ENCODE measurements at places on chromosomes 2 and 18. TPM values are rescaled to one million over a fixed set of nuclear protein-coding genes. Genes with fewer than 3 reads are reported as not detected.
A peak's percentile ranks its signal among the peaks of the same experiment; 100 is the strongest.

GRCh38 chr18:34929336-34929780, 111.9 kb upstream of the MAPRE2 start:
- DNase-seq = peak; percentile 84

GRCh38 chr18:62710417-62710816, 4.9 kb upstream of the PHLPP1 start:
- DNase-seq = peak; percentile 67

DNA sequence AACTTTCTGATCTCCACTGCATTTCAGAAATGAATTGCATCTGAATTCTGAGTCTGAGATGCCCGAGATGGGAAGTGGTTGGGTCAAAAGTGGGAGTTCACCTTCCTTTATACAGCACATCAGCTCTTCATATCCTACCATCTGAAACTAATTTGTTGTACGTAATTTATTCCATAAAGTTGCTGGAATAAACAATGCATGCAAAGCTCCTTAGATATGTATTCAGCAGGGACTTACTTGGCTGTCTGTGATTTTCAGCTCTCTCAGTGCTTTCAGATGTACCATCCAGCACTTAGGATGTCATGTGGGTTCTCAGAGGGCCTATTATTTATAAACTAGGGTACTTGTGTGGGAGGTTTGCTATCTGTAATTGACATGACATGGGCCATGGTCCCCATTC, 46.9 kb upstream of the EFEMP1 start:
- DNase-seq = no peak

Gene TRPM8
- 0.90 TPM for total RNA-seq

DNA sequence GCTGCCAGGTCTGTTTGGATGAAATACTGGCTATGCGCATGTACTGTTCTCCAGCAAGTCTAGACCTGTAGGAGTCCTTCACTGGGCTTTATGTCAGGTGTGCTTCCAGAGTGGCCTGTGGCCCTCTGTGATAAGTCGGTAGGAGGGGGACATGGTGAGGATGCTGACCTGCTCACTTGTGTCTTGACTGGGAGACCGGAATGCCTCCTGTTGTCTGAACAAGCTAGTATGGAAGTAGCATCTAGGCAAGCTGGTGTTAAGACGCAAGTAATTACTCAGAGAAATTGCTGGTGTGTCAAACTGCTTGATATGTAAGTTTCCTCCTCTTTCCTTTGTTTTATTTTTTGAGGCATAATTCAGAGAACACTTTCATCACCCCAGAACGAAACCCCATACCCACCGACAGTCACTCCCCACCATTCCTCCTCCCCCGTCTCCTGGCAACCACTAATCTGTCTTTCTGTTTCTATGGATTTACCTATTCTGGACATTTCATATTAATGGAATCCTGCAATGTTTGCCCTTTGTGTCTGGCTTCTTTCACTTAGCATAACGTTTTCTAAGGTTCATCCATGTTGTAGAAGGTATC, 76.4 kb downstream of the TMEM247 start:
- DNase-seq = no peak

- DNase-seq = no peak
Measured at GRCh38 chr2:64296695-64297346, 152.6 kb upstream of the PELI1 start.

Gene GAL3ST2
- total RNA-seq = not detected

DNA sequence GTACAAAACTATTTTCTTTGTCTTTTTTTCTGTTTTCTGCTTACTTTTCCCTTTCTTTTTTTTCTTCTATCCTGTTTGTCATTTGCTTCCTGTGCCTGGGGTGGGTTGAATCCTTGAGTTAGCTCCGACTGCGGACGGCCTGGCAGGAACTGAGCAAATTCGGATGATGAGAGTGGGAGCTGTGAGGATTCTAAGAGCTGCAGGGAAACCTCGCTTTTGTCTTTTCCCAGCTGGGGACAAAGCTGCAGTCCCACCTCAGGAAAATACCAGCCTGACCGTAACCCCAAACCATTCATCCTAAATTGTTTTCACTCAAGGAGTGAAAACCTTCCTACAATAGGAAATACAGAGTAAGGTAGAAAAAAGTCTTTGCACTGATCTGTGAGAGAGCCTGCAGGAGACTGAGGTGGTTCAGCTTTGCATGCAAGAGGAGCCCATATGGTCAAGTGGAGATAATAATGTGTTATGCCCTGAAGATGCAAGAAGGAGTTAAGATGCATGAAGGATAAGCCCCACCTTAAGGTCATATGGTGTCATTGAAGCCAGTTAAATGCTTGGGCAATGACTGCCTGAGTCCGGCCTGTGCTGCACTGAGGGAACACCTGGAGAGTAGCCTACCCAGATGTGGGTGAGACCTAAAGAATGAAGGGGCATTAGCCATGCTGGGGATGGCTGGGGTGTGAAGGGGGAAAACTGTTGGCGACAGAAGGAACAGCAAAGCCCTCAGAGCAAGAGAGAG, 31.7 kb upstream of the ARL4C start:
- no peak for DNase-seq

DNA sequence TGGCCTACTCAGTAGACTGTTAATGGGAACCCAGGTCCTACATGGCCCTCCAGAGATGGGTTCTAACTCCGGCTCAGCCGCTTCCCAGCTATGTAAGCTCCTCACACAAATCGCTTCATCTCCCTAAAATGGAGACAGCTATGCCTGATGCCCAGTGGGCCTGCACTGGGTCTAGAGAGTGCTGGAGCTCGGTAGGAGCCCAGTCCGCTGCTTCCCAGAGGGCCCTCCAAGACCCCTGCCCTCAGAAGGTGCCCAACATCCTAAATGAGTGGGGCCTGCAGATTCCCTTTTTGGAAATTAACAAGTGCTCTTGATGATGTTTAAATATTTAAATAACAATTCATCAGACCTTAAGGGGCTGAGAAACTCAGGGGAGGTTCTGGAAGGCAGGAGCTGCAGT, 47.1 kb downstream of the HS1BP3 start:
- DNase-seq = no peak

Gene BCL2
- total RNA-seq = 2.5 TPM

GRCh38 chr2:217941886-217942728, 60.7 kb downstream of the TNS1 start:
- DNase-seq = peak; percentile 20

Gene EFHD1
- total RNA-seq = 0.19 TPM

Gene ZBTB7C
- 0.17 TPM for total RNA-seq

GRCh38 chr2:230949966-230950873, 25.2 kb upstream of the GPR55 start:
- DNase-seq = no peak

DNA sequence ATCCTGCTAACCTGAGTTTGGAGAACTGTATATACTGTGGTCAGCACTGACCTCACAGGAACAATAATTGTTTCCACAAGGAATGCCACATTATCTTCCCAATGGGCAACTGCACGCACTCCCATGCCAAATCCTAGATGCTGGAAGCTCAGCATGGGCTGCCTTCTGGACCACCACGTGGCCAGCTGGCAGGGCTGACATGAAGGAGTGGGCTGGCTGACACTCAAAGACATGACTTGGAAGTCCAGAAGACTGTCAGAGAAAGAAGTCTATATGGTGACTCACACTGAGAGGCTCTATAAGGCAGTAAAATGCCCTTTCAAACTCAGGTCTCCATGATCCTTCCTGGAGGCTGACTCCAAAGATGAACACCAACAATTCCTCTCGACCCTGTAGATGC, 98.4 kb upstream of the RNF152 start:
- DNase-seq = peak; percentile 41

- DNase-seq = peak; percentile 63
Measured at GRCh38 chr2:193695367-193695766, 1500.6 kb upstream of the TMEFF2 start.

Gene CTAGE1
- not detected for total RNA-seq

Gene NABP1
- total RNA-seq = 50.3 TPM

Gene CAPN14
- total RNA-seq = under 0.01 TPM

- no peak for DNase-seq
Measured at GRCh38 chr2:28833740-28834470, 23.3 kb downstream of the SPDYA start.

Gene MROH2A
- not detected for total RNA-seq

DNA sequence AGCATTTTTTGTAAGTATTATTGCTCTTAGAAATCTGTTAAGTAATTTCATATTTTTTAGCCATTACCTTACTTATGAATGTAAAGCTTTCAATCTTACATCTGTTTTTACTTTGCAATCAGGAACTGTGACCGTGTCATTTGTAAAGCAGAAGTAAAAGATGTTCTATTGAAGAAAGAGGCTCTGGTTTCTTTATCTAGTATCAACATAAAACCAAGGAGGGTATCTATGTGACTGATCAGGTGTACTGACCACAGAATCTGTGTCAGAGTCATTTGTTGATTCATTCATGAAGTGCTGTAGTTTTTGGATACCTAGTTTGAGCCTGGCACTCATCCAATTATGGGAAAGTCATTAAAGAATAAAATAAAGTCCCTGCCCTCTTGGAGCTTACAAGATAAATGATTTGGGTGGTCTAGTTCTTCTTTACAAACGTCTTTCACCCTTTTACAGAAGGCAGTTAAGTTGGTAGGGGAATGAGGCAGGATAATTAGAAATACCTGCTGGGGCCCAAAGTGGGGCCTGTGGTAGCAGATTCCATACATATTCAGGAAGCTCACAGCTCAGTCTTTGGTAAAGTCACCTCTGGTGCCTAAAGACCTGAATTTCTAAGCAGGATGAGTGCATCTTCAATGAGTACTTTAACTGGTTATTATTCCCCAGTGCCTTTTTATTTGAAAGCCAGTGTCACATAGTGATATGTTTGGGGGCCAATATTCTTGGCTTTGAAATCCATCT, 260.6 kb upstream of the NT5C1B start:
- DNase-seq = no peak

DNA sequence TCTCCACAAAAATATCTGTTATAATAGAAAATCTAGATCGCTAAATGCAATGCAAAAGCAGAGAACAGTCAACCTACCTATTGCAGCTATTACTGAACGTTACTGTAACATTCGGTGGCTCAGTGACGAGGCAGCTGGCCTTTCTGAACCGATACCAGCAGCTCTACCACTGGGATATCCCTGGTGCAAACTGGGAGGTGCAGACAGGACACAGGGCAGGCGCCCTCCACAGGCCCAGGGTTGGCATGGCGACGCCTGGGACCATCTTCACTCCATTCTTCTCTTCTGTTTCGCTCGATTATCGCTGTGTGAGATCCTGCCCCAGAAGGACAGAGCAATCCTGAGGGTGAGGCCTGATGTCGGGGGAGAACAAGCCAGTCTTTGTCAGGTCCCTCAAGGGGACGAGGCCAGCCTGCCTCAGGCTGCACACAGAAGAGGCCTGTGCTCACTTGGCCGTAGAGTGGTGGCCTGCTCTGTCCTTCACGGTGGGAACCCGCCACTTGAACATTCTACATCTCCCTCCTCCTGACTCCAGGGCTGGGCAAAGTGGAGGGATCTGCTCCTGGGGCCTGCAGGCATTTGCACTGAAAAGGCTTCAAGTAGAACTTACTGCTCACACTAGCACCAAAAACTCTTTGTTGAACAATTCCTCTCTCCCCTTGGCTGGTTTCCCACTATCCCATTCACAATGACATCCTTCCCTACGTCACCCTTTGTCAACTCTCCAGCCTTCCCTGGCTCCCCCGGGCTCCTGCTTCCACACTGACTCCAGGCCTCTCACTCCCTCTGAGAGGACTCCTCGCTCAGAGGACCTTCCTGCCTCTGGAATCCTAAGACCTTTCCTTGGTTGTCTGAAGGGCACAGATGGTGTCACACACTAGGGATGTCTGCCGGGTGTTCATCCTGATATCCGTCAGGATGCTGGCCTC, 49.7 kb downstream of the CYRIA start:
- DNase-seq = no peak

Gene ATP6V1B1
- total RNA-seq = 2.0 TPM

Gene KDM3A
- 20.4 TPM for total RNA-seq

DNA sequence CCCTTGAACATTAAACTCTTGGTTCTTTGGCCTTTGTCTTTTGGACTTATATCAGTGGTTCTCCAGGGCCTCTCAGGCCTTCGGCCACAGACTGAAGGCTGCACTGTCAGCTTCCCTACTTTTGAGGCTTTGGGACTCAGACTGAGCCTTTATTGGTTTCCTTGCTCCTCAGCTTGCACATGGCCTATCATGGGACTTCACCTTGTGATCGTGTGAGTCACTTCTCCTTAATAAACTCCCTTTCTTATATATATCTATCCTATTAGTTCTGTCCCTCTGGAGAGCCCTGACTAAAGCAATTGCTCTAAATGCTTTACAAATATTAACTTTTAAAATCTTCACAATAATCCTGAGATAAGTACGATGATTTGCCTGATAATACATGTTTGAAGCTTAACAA, 353.6 kb upstream of the TRIB2 start:
- DNase-seq = no peak

Gene TXNDC2
- total RNA-seq = 0.63 TPM

DNA sequence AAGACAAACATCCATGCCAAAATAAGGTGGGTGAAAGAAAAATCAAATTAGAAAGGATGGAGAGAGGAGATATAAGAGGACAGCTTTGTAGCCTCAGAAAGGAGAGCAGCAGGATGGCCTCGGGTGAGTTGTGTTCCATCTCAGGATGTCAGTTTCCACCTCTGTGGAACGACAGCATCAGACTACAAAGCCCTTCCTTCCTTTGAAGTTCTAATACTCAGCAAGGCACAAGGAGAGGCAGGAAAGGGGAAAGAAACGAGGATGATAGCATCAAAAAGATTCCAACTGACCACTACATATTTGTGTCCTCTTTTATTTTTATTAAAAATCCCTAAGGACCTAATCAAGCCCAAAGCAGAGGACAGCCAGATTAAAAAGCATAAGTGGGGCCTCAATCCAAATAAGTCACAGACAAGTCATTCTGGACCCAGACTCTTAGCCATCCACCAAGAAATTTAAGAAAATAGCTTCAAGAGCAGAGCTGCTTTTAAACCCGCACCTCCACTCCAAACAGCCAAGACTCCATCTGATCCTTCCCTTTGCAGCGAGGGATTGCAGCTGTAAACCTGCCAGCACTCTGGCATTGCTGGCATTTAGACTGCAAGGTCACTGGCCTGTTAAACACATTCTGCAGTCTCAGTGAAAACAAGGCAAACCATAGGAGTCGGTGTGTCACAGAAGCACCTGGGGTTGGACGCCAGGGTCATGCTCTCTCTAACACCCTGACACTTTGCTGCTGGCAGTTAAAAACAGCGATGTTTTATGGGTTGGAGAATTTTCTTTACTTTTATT, 314.5 kb upstream of the CHAC2 start:
- DNase-seq = no peak

DNA sequence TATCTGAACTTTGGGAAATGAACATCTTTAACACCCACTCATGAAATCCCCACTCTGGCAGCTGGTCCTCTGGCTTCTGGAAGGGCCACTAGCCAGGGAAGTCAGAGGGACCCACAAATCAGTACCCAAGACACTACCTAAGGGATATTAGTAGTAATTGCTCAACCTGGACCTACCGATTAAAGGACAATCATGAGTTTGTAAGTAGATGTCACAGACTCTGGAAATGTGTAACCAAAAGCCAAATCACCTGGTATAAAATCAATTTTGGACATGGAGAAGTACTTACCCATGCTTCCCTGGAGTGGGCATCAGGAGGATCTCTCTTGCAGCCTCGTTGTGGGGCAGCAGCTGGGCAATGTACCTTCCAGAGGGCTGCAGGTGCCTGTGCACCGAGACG, 389.8 kb downstream of the ALK start:
- no peak for DNase-seq

Gene MYO7B
- total RNA-seq = 0.13 TPM
